ENCODE measurements at places on chromosomes 16 and 17.

GRCh38 chr16:81633680-81634379 lies 145.3 kb upstream of the PLCG2 start:
- DNase-seq = no peak

- no peak for DNase-seq
These were observed 386.1 kb downstream of the SEC14L1 start for GRCh38 chr17:77526728-77527350.

DNA sequence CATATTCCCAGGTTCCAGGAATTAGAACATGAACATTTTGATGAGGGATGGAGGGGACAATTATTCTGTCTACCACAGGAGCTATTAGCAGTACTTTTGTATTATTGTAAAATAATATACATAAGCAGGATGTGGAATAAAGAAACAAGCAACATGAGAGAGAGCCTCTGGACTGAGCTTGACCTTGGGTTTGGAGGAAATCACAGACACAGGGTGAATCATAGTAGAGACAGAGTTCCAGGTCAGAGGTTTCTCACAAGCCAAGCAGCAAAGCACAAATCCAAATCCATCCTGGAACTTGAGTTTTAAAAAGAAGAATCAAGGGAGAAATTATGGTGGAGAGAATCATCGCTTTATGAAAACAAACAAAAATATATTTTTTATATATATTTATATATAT lies 5.1 kb downstream of the KRT31 start:
- DNase-seq = no peak

DNA sequence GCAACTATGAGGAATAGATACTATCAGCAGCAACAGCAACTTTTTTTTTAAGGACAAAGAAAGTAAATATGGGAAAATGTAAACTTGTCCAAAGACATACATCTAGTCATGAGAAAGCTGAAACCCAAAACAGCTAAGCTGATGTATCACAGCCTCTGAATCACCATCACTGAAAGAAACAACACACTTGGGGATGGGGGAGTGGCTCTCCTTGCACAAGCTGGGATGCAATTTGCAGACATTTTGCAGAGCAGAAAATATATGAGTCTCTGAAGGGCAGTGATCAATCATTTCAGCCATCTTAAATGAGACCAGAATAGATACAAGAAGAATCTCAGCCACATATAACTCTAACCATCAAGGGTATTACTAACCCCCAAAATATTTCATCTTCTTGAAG lies 79.1 kb downstream of the GRIN2A start:
- DNase-seq = no peak

Measured in NCI-H1048 (cell line).